Progenitor cell of endocrine pancreas (in vitro differentiated cells): ENCODE measurements at places on chromosomes 1 and 21.

DNA sequence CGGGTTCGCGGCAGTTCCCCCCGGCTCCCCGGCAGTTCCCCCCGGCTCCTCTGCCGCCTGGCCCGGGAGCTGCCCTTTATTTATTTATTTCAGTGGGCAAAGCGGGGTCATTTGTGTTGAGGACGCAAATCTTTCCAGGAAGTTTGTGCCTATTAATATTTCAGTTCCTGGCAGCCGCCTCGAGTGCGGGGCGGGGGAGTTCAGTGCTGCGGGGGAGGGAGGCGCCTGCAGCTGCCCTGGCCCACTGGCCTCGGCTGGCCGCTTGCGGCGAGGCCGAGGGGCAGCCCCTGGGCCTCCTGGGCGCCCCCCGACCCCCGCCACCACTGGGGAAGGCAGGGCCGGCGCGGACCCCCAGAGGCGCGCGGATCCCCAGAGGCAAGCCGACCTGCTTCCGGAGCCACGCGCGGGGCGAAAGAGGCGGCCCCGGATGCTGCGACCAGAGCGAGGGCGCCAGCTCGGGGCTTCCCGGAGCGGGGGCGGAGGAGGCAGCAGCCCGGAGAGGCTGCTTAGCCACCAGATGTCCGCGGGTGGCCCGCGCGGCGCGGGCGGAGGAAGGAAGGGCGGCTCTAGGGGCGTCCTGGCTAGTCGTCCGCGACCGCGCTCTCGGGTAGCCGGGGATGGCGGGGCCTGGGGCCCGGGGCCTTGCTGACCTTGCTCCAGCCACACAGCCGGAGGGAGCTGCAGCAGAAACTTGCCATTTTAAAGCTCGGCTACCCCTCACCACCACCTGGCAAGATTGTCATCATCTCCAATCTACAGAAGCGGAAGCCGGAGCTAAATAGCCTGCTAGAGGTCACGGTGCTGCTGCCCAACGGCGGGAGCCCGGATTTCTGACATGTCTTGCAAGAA is 48.0 kb downstream of the H3-3A start:
- peak; percentile 51 for DNase-seq

DNA sequence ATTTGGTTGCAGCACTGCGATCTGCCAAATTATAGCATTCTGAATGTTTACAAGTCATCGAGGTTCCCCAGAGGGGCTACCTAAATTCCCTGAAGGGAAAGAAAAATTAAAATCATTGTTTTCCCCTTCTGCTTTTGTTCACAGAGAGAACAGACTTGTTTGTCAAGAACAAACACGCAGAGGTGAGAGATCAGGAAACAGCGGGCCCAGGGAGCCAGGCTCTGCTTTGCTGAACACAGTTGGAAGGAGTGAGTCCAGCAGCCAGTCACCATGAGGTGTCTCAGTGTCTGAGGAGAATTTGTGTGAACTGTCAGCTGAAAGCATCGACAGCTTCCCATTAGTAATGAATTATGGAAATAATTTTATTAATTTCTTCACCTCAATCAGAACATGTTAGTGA is 52.5 kb downstream of the RWDD3 start:
- peak; percentile 18 for DNase-seq

DNA sequence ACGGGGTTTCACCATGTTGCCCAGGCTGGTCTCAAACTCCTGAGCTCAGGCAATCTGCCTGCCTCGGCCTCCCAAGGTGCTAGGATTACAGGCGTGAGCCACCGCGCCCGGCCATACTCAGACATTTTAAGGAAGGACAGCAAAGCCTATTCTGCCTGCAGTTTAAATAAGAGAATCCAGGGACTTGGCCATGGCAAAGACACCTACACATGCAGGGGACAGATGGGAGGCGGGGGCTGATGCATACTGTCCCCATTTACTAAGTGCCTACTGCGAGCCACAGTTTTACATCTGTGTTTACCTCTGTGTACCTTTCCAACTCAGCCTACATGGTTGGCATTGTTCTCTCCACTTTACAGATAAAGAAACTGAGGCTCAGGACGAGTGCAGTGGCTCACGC is 25.4 kb downstream of the LDLRAD2 start:
- DNase-seq, result no peak

- DNase-seq, result no peak
Observed at GRCh38 chr1:152014943-152015342, 21.3 kb upstream of the S100A10 start.

DNA sequence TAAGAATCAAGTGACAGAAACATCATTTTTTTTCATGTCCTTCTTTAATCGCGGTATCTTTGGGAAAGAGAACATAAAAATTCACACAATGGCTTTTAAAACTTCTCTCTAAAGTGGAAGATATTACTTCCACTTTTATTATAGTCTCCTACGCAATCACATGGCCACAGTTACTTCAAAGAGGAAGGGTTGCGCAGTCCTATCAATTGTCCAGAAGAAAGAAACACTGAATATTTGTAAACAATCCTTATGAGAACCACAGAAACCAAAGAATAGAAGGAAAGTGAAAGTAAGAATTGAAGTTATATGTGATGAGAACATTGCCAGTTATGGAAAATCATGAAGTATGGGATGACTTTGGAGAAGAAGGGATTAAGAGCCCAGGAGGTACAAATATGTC is 32.6 kb downstream of the CFH start:
- no peak for DNase-seq

GRCh38 chr1:232766904-232767303 is 38.3 kb upstream of the MAP10 start:
- no peak for DNase-seq

DNA sequence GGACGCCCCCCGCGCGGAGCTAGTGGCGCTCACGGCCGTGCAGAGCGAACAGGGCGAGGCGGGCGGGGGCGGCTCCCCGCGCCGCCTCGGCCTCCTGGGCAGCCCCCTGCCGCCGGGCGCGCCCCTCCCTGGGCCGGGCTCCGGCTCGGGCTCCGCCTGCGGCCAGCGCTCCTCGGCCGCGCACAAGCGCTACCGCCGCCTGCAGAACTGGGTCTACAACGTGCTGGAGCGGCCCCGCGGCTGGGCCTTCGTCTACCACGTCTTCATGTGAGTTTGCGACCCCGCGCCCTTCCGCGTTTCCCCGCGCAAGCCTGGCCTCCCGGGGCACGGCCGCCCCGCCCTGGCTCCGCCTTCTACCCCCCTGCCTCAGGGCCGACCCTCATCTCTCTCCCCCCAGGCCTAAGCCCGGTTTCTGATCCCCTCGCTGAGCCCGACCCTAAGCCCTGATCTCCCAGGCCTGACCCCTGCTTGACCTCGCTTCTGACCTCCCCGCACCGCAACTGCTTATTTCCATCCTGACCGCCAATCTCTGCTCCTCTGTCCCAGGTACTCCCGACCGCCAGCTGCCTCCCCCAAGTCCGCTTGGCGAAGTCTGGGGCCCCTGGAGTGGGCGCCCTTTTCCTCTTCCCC is 669 bp downstream of the KCNQ4 start:
- no peak for DNase-seq

GRCh38 chr1:224726441-224727182 is 110.5 kb downstream of the CNIH3 start:
- DNase-seq, result no peak

GRCh38 chr1:72781038-72781437 is 498.7 kb upstream of the NEGR1 start:
- DNase-seq, result no peak

DNA sequence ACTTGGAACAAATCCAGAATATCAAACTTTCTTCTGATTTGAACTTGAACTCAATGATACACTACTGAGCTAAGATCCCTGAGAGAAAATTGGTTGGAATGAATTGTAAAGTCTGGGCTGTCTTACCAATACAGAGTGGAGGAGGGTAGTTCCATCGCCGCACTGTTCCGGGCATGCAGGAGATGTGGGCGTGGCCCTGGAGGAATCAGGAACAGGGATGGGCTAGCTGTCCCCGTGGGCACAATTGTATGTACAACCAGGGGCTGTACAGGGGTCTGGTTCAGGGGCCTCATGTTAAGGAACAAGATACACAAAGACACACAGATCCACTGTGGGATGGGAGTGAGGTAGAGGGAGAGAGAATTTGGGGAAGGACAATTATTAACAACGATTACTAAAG is 144.3 kb downstream of the ZSCAN20 start:
- DNase-seq, result no peak

DNA sequence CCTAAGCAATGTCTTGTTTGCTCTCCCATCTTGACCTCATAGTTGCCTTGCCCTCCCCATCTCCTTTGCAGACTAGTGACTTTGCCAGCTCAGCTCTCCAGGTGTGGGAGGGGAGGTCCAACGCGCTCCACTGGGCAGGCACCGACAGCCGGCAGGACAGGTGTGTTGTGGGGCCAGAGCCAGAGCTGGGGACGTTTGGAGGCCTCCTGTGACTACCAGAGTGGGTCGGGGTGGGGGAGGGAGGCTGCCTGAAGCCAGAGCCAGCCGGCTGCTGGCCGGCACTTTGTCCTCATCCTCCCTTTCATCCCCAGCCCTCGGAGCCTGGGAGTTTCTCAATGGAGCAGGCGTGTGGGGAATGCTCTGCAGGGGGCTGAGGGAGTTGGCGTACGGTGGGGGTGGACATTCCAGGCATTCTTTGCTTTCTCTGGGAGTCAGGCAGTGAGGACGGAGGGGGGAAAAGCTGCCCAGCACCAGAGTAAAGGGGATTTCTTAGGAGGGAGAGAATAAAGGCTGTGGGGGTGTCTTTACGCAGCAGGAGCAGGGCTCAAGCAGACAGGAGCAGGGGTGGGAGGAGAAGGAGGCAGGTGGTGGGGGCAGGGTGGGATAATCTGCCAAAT is 20.2 kb downstream of the NUAK2 start:
- DNase-seq, result peak; percentile 70

- DNase-seq, result no peak
Observed at GRCh38 chr1:51535006-51535592, 16.0 kb upstream of the EPS15 start.

- DNase-seq, result no peak
Observed at GRCh38 chr1:177476676-177477075, 305.9 kb downstream of the BRINP2 start.
